WERI-Rb-1 (cell line): ENCODE measurements at places on chromosomes 2 and 18.

DNA sequence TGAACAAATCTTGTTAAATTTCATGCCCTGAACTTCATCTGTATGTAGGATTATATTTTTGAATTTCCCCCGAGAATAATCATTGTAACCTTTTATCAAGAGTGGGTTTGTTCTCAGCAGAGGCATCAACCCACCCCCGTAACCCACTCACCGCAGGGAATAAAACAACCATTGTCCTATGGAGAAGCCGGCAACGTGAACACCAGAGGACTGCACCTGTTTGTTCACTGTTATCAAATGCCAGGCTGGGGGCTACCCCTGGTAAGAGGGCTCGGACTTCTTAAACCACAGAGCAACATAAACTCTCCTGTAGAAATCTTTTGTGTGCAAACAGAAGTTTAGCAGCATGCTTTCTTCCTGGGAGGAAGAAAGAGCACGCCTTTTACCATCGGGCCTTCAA is 610.4 kb downstream of the ERBB4 start:
- no peak for DNase-seq

- no peak for DNase-seq
Measured at GRCh38 chr2:164080486-164080885, 344.7 kb upstream of the FIGN start.

GRCh38 chr2:219285894-219286425 is 6.8 kb downstream of the DNAJB2 start:
- DNase-seq, result peak; percentile 67

DNA sequence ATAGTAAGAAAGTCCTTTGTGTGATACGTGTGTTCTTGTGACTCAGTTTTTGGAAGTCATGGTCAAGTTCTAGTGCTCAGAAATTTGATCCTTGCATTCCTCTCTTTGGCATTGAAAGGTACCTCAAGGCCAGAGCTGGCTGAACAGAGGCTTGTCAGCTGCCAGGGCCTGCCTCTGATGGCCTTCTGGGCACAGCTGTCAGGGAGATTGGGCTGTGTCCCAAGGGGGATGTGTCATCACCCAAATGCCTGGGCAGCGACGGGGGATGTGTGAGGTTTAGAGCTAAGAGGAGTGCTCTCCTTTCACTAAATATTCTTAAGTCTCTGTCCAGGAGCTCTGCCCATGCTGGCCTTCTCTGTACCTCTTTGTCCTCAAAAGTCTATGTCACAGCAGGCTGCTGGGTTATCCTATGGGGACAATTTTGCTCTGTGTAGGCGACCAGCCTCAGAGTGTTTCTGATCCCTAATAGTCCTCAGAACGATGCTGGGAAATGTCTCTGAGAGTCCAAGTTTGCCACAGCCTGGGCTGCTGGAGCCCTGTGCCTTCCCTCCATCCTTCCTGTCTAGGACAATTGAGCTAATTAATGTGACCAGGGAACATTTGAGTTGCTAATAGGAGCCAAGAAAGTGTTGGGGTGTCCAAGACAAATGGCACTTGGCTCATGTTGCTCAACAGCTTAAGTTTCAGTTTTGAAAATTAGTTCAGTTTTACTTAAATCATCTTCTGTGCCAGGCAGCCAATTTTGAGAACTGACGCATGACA is 115.4 kb upstream of the ZNF521 start:
- DNase-seq, result no peak

- DNase-seq, result no peak
Measured at GRCh38 chr2:12008425-12009061, 262.1 kb downstream of the LPIN1 start.

GRCh38 chr2:204312105-204312504 is 233.2 kb upstream of the PARD3B start:
- no peak for DNase-seq

DNA sequence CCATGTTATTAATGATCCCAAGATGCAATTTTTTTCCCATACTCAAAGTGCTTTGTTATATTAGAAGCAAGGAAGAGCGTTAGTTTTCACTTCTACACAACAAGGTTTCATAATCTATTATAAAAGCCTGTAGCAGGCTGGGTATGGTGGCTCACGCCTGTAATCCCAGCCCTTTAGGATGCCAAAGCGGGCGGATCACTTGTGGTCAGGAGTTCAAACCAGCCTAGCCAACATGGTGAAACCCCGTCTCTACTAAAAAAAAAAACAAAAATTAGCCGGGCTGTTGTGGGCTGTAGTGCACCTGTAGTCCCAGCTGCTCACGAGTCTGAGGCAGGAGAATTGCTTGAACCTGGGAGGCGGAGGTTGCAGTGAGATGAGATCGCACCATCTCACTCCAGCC is 19.0 kb upstream of the SERPINB2 start:
- no peak for DNase-seq

DNA sequence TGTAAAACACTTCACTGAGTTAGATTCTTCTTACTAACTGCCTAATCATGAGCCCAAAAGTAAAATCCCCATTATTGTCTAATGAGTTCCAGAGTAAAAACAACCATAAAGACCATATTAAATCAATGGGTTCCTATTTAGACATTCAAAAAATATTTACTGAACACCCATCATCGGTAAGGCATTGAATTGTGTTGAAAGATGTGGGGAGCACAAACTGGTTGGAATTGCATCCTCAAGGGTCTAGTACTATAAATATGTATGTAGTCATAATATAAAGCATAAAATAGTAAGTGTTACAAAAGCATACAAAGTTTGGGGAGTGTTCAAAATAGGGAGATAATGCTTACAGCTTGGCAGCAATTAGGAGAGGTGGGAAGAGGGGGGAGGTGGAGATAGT is 3.0 kb upstream of the MARCHF4 start:
- no peak for DNase-seq

GRCh38 chr2:70816726-70817125 is 3.7 kb downstream of the CLEC4F start:
- no peak for DNase-seq

- DNase-seq, result no peak
Measured at GRCh38 chr2:27638709-27639108, 9.9 kb downstream of the GPN1 start.

- DNase-seq, result no peak
Measured at GRCh38 chr2:120452131-120452530, 106.2 kb downstream of the INHBB start.

- DNase-seq, result no peak
Measured at GRCh38 chr2:73385123-73385503, 523 bp upstream of the ALMS1 start.

DNA sequence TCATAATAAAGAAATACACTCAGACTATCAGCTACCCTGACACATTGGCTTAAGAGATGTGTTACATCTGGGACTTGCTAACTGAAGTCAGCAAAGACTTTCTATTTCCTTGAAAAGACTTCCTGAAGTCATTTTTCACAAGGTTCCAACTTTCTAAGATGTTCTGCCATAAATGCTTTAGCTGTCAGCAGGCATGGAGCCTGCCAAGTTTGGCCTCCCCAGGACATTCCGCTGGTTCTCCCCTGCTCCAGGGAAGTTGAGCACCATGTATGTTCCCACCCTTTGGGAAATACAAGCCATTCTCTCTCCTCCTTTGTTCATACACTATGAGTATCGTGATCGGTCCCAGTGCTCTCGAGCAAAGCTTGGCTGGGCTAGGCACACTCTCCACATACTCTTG is 202.7 kb upstream of the CCDC68 start:
- DNase-seq, result no peak

GRCh38 chr2:137357634-137358033 is 592.3 kb downstream of the THSD7B start:
- DNase-seq, result no peak

GRCh38 chr2:178761759-178762371 is 45.4 kb downstream of the TTN start:
- DNase-seq, result peak; percentile 28

DNA sequence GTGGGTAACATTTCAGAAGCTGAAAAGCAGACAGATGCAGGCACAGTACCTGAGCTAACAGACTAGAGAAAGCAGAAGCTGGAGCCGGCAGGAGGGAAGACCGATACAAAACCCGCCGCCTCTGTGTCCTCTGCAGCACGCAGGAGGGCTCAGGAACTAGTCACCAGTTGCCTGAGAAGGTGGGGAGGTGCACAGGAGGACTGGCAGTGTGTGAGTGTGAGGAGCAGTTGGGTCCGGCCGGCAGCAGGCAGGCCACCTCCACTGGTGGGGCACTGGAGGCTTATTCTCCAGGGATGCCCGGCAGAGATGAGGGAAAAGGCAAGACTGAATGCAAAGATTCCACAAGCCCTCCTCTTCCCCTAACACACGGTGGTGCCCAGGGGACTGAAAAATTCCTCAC is 18.2 kb downstream of the ERCC3 start:
- no peak for DNase-seq

- DNase-seq, result no peak
Measured at GRCh38 chr18:35564795-35565453, 16.6 kb upstream of the GALNT1 start.

DNA sequence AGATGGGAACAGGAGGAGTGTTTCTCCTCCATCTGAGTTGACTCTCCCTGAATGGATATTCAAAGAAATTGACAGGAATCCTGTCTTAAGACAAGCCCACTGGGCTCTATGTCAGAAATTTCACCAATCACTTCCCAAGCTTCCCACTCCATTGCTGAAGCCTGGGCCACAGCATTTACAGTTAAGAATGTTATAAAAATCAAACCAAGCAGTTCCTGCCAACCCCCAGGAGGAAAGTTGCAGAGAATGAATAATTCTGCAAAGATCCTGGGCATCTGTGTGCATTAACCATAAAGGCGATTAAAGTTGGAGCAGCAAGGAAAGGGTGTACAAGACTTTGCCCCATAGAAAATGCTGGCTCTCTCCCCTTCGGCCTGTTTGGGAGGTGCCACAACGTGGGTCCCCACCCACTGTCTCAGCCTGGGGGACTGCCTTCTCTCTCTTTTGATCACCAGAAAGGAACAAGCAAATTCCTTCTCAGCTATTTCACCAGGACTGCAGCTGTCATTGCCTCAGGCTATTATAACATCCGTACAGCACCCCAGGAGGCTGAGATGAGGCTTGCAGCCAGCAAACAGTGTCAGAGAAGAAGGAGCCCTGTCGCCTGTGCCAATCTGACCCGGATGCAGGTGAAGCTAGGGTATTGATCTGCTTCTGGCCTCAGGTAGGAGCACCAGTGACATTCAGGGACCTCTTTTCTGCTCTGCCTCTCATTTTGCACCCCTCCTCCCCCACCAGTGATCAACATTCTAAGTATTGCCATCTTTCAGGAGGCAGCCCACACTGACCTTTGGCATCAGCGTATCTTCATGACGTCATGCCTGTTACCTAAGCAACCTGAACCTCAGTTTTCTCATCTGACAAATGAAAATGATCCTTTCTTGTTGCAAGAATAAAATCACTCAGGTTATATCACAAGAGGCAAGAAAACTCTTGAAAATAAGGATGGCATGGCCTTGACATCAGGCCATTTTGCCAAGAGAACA is 219.0 kb downstream of the SH3BP4 start:
- peak; percentile 29 for DNase-seq

DNA sequence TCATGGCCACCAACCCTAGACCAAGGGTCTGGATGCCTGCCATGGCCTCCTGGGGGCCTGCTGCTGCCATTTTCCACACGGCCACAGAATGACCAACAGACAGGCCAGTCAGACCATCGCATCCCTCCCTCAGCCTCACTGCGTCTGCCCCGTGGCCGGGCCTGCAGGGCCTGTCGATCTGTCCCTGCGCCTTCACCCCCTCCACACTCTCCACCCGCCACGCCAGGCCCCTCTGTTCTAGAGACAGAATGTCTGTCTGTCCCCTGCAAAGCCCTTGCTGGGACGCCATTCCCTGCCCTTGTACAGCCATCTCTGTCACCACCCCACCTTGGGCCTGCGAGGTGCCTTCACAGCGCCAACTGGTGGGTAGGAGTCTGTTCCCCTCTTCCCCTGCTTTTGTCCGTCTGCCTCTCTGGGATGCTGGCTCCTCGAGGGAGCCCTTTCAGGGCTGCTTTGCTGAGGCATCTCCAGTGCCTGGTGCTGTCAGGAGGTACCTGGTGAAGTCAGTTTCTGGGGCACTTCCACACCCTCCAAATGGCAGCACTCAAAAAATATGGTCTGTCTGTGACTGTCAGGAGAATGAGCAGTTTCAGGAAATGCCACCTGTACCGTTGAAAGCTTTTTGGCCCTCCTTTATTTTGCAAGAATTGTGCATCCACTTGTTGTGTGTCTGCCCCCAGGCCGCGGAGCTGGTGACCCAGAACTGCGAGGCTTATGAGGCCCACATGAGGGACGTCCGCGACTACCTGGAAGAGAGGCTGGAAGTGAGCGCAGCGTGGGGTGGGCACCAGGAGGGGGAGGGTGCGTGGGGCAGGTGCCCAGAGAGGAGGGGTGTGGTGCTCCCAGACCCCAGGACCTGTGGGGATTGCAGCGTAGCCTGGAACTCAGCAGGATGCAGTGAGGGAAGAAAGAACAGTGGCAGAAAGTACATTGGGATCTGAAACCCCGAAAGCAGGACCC is 6.7 kb upstream of the ESPNL start:
- no peak for DNase-seq

DNA sequence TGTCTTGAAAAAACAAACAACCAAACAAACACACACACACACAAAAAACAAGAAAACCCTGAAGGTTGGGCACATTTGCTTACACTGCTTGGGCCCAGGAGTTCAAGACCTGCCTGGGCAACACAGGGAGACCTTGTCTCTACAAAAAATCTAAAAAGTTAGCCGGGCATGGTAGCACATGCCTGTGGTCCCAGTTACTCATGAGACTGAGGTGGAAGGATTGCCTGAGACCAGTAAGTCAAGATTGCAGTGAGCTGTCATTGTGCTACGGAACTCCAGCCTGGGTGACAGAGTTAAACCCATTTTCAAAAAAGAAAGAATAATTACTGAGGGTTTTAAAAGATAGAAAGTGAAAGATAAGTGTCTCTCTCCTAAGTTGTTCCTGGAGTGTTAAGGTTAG is 103.4 kb downstream of the MBD5 start:
- DNase-seq, result no peak
